KG1 (cell line): ENCODE measurements at places on chromosomes 3 and 15.
A peak's percentile ranks its signal among the peaks of the same experiment; 100 is the strongest.

DNA sequence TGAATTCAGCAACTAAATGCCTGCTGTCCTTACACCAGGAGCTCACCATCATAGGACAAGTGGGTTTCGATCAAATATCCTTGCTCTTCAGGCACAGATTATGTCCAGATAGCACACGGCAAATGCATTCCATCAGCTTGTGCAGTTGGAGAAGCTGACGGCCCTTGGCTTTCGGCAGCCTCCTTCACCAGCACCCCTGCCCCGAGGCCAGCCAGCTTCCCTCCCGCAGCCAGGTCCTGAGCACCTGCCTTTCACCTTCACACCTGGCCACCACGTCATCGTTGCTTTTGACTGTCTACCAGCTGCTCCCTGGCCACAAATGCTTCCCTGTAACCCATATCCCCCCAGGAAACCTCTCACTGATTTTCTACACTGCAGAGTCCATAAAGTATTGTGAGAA lies 355.5 kb downstream of the OCA2 start:
- no peak for DNase-seq

DNA sequence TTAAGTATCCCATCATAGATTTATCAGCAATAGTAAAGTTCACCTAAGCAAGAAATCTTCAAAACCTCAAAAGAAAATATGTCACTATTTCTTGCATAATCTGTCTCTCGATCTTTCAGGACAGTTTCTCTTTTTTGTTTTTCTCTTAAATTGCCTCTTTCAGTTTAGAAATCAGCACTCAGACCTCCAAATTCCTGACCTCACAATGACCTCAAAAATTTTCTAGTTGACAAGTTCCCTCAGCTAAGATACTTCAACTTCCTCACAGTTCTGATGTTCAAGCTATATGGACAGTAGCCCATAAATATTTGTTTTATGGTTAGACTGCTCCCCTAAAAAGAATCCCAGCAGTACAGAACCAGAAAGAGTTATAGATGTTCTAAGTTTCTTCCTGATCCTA lies 24.1 kb downstream of the SLC24A5 start:
- DNase-seq = peak; percentile 8

- no peak for DNase-seq
Measured at GRCh38 chr3:46289966-46290365, 47.7 kb downstream of the CCR3 start.

DNA sequence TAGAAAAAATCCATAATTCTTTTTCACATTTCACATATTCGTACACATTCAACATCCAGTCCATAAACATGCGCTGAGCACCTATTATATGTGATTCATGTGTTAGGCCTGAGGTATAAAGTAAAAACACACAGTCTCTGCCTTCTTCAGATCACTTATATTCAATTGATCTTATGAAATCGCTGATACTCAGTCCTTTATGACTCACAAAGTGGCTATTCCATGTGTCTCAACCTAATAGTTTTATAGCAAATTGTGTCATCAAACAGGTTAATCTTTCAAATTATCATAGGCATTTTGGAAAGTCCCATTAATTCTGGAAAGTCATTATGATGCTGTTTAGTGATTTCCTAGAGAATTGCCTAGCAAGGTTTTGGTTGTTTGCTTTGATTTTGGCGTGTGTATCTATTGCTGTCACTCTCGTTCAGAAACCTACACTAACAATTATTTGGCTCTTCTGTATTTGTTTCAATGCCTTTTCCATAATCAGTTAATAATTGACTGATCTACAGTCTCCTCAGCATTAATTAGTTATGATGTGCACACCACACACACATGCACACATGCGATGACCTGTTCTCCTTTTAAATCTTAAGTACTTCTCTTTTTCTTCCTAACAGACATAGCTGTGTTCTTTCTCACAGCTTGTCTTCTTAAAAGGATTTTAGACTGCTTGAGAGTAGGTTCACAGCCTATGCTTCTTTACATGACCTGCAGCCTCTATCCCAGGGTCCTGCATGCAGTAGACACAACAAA lies 353.1 kb downstream of the MECOM start:
- no peak for DNase-seq

GRCh38 chr15:71212146-71212545 lies 96.9 kb downstream of the THSD4 start:
- DNase-seq = no peak

GRCh38 chr3:171000281-171000680 lies 26.2 kb downstream of the SLC2A2 start:
- DNase-seq = no peak

GRCh38 chr15:35697549-35698299 lies 151.8 kb upstream of the DPH6 start:
- no peak for DNase-seq

GRCh38 chr15:35533130-35534110 lies 12.5 kb downstream of the DPH6 start:
- DNase-seq = no peak

DNA sequence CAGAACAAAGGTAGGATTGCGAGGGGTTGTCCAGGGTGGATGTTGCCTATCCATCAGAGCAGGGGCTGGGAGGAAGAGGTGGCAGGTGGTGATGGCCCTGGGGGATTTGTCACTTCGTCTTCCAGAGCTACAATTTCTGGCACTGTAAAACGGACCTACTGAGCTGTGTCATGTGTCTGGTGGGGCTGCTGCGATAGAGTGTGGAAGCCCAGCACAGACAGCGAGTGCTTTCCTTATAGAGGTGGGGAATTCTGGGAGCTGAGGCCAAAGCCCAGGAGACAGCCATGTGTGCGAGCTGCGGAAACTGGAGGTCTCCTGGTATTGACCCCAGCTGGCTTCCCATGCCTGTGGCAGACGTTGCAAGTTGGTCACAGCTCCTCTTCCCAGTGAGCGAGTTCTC lies 61.2 kb upstream of the SEC22A start:
- no peak for DNase-seq

DNA sequence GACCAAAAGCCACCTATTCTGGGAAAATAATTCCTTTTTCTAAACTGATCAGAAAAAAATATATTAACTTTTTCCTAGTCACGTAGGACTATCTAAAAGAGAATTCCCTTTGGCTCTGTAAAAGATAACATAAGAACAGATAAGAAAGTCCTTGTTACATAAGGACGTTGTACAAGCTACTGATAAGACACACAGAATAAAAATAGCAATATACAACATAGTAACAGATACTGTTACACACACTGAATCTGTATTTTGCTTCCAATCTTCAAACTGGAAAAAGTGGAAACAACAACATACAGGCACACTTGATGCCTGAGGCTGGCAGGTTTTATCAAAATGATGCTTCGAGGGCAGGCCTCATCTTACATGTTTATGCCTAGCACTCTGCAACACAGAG lies 59.8 kb downstream of the SNX4 start:
- no peak for DNase-seq

DNA sequence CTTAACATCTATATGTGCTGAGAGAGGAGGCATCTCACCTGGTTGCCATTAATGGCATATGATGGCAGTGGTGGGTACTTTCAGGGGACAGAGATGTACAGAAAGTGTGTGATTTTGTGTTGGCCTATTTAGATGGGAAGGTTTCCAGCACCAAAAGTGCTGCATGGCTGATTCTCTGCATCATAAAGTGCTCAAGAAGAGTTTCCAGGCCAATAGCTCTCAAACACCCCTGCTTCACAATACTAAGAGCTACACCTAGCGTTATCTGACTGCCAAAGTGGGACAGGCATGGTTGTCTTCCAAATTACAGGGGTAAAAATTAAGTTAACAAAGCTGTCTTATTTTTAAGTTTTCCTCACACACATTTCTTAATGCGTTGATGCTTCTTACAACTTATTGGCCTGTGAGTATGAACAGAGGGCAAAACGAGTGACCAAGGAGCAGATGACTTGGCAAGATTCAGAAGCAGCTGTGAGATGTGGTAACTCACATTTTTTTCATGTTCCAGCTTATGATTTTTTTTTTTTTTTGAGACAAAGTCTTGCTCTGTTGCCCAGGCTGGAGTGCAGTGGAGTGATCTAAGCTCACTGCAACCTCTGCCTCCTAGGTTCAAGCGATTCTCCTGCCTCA lies 41.4 kb upstream of the VEPH1 start:
- DNase-seq = no peak

DNA sequence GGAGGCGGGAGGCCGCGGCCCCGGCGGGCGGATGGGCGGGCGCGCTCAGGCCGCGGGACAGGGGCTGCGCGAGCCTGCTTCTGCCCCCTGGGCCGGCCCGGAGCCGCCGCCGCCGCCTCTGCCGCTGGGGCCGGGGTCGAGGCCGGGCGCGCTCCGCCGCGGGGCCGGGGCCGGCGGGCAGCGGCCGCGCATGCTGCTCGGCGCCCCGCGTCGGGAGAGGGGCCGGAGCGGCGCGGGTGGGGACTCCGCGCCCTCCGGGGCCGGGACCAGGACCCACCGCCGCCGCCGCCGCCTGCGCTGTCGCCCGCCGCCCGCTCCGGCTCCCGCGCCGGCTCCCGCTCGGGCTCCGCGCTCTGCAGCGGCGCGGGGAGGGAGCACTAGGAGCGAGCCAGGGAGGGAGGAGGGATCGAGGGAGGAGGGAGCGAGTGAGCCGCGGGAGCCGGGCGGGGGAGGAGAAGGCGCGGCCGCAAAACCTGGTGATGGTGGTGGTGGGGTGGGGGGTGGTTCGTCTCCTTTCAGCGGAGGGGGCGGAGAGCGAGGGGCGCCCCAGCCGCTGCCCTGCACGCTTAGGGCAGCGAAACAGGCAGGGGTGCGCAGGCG lies at the start of gene LINGO1:
TSS of gene LINGO1 (minus strand) at position 379 of the 600 bp plus-strand sequence. CDS start 597 bp downstream, outside the sequence.
- DNase-seq = no peak

DNA sequence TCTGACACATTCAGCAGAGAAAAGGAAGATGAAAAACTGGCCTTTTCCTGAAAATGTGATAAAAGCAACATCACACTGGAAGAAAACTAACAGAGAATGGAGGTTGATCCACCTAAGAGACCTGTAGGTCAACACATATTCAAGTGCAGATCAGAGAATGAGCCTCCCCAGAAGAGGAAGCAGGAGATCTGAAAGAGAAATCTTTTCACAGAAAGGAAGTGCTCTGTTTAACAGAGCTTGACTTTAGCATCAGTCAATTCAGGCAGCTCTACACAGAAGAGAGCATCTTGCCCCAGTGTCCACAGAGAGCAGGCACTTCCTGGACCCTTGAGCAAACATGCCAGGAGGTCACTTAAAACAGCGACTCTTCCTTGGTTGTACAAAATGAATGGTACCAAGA lies 655.4 kb upstream of the GBE1 start:
- DNase-seq = no peak

GRCh38 chr3:78812166-78812565 lies 955.6 kb downstream of the ROBO1 start:
- no peak for DNase-seq

DNA sequence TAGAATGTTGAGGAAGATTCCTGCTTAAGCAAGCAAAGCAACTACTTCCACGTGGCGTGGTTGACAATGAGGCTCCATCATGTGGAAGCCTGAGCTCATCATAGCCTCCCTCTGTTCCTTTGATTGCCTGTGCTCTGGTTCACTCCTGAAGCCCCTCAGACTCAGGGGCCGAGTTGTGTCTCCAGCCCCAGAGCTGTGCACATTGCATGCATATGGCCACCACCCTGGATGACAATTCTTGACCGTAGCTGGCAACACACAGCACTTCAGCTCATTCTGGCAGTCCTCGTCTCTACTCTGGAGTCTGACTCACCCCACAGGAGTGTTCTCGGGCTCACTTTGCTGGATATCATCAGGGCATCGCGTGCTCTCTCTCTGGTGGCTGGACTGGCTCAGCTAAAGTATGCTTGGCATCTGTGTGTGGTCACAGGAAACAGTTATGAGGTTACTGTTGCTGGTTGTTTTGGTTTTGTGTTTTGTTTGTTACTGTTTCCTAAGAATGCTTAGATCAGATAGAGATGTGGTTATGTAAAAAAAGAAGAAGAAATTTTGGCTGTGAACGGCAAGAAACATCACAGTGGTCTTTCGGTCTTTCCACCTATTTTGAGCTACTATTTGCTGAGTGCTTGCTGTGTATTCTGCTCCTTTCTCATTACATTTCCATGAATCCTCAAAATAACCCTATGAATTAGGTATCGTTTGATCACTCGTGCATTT lies 41.6 kb upstream of the MRPS22 start:
- DNase-seq = no peak

- DNase-seq = no peak
Measured at GRCh38 chr3:141808586-141808985, 45.4 kb downstream of the GRK7 start.

DNA sequence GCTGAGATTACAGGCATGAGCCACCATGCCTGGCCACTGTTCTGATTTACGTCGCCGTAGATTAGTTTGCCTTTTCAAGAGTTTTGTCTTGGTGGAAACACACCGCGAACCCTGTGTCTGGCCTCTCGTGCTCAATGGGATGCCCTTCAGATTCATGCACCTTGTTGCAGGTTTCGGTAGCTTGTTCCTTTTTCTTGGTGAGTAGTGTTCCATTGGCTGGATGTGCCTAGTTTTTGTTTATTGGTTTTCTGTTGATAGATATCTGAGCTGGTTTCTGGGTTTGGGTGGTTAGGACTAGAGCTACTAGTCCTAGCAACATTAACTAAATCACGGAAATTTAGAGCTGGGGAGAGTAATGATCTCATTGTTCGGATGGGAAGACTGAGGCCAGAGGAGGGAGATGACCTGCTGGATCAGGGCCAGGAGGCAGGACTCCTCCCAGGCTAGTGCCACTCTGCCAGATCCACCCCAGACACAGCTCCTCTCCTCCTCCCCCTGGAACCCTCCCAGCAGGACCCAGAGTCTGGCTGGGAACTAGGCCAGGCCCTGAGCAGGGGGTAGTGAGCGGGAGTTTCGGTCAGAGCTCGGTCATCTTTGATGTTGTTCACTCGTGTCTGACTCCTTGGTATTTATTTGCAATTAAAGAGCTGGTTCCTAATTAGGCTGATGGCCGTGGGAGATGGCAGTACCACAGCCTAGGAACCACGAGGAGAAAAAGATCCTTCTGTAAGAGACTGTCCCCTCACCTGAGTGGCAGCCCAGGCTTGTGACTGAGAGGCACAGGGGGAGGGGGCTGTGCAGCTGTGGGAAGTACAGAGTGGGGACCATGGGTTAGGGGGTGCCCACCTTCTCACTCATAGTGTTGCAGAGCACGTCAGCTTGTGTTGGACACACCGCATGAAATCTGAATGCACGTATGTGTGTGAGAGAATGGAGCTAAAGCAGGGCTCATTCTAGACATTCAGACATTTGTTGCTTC lies 73.4 kb downstream of the SMAD6 start:
- no peak for DNase-seq

- no peak for DNase-seq
Measured at GRCh38 chr3:105473521-105474223, 107.0 kb downstream of the ALCAM start.

DNA sequence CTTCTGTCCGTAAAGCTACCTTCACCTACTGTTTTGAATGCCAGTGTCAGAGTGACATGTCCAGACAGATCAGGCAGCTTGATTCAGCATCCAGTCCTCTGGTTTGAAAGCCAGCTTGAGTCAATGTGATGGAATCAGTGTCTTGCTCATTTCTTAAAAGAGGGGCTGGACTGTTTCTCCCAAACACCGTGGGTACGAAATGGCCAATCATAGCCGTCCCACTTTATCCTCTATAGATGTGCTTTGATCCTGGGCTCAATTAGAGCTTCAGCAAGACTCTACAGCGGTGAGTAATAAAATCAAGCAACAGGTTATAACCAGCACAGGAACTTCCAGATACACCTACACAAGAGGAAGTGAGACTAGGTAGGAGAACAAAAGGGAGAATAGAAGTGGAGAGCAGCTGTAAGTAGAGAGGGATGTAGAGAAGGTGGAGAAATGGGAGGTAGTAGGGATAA lies 17.0 kb upstream of the OR5K1 start:
- no peak for DNase-seq

- no peak for DNase-seq
Measured at GRCh38 chr15:76330080-76330680, 6.4 kb upstream of the ISL2 start.
